ENCODE measurements at places on chromosomes 7 and 10.
A peak's percentile ranks its signal among the peaks of the same experiment; 100 is the strongest.

DNA sequence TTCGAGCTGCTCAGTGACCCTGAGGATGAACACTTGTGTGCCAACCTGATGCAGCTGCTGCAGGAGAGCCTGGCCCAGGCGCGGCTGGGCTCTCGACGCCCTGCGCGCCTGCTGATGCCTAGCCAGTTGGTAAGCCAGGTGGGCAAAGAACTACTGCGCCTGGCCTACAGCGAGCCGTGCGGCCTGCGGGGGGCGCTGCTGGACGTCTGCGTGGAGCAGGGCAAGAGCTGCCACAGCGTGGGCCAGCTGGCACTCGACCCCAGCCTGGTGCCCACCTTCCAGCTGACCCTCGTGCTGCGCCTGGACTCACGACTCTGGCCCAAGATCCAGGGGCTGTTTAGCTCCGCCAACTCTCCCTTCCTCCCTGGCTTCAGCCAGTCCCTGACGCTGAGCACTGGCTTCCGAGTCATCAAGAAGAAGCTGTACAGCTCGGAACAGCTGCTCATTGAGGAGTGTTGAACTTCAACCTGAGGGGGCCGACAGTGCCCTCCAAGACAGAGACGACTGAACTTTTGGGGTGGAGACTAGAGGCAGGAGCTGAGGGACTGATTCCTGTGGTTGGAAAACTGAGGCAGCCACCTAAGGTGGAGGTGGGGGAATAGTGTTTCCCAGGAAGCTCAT is 1.1 kb downstream of the DDIT4 start:
- DNase-seq: no peak

- no peak for DNase-seq
These were observed 6.2 kb downstream of the BZW2 start for GRCh38 chr7:16652240-16652583.

- no peak for DNase-seq
These were observed 357.5 kb upstream of the BMPER start for GRCh38 chr7:33547880-33548279.

GRCh38 chr10:72697716-72698115 is 5.8 kb downstream of the MCU start:
- DNase-seq: no peak

DNA sequence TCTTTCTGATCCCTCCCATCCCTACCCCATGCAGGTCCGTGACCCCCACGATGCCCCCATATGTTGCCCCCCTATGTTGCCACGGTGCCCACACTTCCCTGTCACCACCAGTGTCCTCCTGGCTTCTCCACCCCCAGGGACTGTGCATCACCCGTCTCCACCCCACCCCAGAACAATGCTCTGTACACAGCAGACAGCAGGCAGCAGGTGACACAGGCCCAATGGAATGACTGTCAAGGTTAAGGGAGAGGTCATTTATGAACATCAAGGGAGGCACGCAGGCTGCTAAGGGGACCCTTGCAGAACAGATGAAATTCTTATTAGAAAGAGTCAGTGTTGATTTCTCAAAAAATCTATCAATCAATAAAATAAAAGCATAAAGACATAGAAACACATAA is 71.5 kb downstream of the PARP12 start:
- DNase-seq: no peak

- DNase-seq: no peak
These were observed 47.2 kb upstream of the MKI67 start for GRCh38 chr10:128173386-128173785.

GRCh38 chr10:9096288-9096687 is 1041.8 kb downstream of the GATA3 start:
- DNase-seq: peak; percentile 1

DNA sequence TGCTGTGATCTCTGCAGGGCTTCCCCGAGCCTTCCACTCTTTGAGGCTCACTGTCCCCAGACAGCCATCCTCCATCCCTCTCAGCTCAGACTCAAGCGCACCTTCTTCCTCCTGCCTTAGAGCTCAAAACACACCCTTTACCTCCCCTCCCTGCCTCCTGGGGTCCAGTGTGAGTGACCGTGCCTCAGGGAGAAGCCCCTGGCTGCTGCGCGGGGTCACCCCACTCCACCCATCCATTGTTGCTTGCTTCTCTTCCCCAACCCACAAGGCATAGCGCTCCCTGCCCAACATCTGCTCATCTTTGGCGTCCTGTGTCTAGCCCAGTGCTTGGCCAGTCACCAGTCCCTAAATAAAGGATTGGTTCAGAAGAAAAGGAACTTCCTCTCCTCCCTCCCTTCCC is 170.3 kb downstream of the TCERG1L start:
- no peak for DNase-seq

DNA sequence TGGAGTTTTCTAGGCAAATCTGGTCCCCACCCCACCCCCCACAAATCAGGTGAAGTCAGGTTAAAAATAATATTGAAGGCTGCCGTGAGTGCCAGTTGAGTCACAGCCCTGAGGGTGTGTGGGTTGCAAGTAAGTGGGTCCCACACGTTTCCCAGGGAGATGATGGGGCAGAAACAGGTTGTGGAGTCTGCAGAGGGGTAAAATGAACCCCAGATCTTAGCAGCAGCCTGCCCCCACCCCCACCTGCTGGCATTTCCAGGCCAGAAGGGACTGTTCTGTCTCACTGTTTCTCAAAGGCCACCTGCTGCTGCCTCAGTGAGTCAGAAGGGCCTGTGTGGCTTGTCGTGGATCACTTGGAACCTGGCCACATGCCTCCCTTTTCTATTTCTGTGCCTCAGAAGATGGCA is 59.8 kb upstream of the SMNDC1 start:
- no peak for DNase-seq
